Anterior cingulate cortex (tissue), 58 donors: ENCODE measurements at places on chromosomes 1 and 21.

DNA sequence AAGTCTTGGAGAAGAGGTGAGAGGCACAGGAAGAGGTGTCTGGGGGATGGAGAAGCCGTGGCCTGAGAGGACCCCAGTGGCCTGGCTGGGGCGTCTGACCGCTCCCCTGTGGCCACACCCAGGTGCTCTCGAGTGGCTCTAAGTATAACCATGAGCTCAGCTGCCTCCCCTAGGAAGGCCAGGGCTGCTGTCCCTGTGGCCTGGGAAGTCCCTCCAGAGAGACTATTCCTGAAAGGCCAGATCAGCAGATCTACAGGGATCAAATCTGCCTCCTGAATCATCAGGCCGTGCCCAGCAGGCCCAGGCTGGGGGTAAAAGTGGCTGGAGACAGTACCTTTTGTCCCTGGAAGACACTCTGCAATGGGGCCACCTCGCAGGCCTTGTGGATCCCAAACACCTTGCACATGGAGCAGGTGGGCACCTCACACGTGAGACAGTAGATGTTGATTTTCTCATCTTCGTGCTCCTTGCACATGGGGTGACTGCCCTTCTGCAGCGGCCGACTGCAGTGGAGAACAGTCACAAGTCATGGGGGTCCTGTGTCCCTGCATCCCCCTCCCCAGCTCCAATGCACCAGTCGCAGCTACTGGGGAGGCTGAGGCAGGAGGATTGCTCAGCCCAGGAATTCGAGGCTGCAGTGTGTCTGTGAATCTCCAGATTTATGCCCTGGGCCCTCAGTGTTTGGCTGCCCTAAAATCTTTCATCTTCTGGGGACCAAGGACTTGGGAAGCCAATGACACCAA is 6.4 kb downstream of the TRIM63 start:
- DNase-seq = no peak

DNA sequence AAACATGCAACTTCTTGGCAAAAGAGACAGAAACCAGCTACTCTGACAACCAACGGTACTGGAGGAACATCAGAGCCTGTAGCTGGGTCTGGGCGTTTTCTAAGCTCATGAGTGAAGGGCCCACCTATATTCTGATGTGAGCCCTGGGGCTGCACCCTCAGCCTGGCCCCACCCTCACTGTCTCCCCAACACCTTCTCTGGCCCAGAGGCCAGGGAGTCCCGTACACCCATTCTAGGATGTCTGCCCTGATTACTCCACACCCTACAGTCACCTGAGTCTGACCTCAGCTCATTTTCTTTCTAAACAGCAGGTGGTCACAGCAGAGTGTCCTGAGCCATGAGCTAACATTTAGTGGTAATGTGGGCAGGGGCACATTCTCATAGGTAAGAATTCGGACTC is 439.2 kb downstream of the MATN1 start:
- DNase-seq = no peak

GRCh38 chr21:45401916-45402900 is 2.8 kb upstream of the COL18A1 start:
- DNase-seq = no peak

DNA sequence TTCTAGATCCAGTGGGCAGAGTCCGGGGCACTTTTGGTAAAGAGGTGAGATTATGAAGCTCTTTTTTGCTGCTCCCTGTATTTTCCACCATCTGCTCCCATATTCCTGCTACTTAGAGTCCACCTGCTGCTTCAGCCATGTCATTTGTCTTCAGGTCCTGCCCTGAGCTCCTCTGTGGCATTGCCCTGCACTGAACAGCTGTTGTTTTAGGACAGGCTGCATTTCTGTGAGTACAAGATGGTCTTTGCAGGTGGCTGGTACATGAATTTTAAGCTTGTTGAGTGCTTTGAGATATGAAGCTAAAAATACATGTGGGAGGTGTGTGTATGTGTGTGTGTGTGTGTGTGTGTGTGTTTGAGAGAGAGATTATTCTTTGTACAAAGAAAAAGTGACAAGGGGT is 21.9 kb downstream of the MT1HL1 start:
- DNase-seq = no peak

- DNase-seq = no peak
Measured at GRCh38 chr21:45167796-45168222, 93.4 kb downstream of the ADARB1 start.
